ENCODE measurements at places on chromosomes 13 and 19.

GRCh38 chr19:8252922-8253589, 43.9 kb downstream of the CERS4 start:
- DNase-seq = peak; percentile 82
- no peak overlapping the region for H3K27ac ChIP-seq
- H3K36me3 ChIP-seq = peaks cover 31% of the 10 kb centered on the region
- H3K4me3 ChIP-seq = no peak overlapping the region
- H3K27me3 ChIP-seq = no peaks in the 10 kb centered on the region
- no peaks in the 10 kb centered on the region for H3K4me1 ChIP-seq

DNA sequence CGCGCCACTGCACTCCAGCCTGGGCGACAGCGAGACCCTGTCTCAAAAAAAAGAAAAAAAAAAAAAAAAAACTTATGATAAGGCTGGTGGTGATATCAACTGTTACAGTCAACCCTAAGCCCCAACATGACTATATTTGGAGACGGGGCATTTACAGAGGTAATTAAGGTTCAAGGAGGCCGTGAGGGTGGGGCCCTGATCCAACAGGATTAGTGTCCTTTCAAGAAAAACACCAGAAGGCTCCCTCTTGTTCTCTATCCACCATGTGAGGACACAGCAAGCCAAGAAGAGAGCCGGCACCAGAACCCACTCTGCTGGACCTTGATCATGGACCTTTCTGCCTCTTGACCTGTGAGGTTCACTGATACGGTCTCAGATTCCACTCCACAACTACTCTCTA, 14.1 kb downstream of the MIER2 start:
- H3K4me1 ChIP-seq = no peaks in the 10 kb centered on the region
- no peak overlapping the region for H3K4me3 ChIP-seq
- no peaks in the 10 kb centered on the region for H3K27me3 ChIP-seq
- DNase-seq = no peak
- no peak overlapping the region for H3K27ac ChIP-seq
- H3K36me3 ChIP-seq = peaks cover 78% of the 10 kb centered on the region

GRCh38 chr13:89900104-89900765, 1447.3 kb upstream of the MIR17HG start:
- no peak overlapping the region for H3K27ac ChIP-seq
- H3K4me1 ChIP-seq = no peaks in the 10 kb centered on the region
- H3K27me3 ChIP-seq = no peaks in the 10 kb centered on the region
- DNase-seq = no peak

GRCh38 chr19:29667901-29668341, 2.7 kb downstream of the PLEKHF1 start:
- H3K4me1 ChIP-seq = peaks cover 65% of the 10 kb centered on the region
- peak overlapping the region; percentile 99 for H3K27ac ChIP-seq
- no peaks in the 10 kb centered on the region for H3K36me3 ChIP-seq
- no peaks in the 10 kb centered on the region for H3K27me3 ChIP-seq
